ENCODE measurements at places on chromosomes 6 and 20. TPM values are rescaled to one million over a fixed set of nuclear protein-coding genes. Genes with fewer than 3 reads are reported as not detected.
A peak's percentile ranks its signal among the peaks of the same experiment; 100 is the strongest.

The MUC21 gene
- total RNA-seq, result not detected

The GPR31 gene
- not detected for total RNA-seq

The LTB gene
- total RNA-seq, result 1.2 TPM

DNA sequence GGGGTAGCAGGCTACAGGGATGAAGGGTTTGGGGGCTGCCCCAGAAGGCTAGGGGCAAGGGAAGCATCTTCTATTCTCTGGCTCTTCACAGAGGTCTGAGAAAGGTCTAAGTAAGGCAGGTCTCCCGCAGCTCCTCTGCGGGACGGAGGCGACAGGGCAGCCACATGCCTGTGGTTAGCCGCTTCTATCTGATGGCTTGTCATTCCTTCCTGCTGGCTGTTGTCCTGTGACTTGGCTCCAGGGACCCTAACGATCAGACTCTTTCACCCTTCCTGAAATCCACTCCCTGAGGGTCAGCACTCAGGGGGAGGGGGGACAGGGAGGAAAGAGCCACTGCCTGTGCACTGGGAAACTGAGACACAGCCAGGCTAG lies 673 bp downstream of the CST7 start:
- no peak for DNase-seq

- DNase-seq, result no peak
Observed at GRCh38 chr6:44036196-44036595, 91.1 kb downstream of the MRPL14 start.

DNA sequence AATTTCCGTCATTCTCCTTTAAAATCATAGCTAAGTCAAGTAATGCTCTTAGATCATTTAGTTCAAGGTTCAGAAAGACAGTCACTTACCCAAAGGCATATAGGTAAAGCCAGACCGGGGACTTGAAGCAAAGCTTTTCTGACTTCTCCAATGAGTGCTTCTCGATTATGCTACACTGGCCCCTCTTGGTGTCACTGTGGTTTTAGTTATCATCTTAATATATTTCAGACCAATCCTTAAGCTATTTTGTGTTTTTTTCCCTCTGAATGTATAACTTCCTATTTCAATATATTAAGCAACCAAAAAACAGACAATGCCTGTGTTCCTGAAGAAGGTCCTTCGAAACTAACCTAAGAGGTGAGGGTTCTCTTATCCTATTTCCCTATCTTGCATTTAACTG lies 3.9 kb downstream of the PRDM1 start:
- no peak for DNase-seq

DNA sequence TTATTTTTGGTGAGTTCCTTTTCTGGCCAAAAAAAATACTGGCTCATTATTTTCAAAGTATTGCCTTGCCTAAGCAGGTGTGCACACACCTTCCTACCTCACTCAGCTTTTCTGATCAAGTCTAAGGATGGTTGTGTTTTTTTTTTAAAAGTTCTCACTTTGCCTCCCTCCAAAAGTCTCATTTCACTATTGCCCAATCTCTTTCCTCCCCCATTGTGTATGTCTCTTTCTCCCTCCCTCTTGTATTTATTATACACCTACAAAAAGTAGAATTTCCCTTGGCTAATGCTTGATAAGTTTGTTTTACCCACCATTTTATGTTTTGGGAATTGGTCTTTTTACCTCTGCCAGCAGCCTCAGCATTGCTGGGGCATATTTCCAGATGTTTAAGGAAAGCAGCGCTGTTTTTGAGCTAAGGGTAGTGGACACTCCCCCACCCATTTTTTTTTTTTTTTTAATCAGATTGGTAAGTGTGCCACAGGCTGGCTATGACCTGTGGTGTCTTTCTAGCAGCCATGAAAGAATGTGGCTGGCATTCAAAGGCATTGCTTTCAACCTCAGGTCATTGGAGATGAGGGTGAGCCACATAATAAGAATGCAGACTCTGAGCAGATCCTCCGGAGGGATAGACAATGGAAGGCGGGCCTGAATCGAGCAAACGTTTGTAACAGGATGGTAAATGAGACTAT lies 668.6 kb downstream of the UTRN start:
- no peak for DNase-seq

- no peak for DNase-seq
Observed at GRCh38 chr20:37521061-37521771, at the start of gene NNAT. Gene NNAT (plus strand): TSS chr20:37521250. CDS start chr20:37521332, 82 bp downstream.

- peak; percentile 67 for DNase-seq
Observed at GRCh38 chr20:41692479-41693135, 74.4 kb upstream of the CHD6 start.

DNA sequence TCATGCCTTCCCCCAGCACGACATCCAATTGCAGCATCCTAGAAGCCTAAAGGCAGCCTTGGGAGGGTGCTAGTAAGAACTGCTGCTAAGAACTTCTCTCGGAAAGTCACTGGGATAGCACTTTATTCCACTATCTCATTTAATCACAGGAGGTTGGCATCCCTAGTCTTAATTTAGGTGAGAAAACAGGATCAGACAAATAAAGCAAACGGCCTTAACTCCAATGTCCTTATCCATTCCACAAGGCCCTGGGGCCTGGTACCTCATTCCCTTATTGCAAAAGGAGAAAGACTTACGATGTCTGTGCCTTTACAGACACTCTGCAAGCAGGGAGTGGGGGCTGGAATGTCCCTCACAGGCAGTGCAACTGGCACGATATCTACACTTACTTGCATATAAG lies 60.7 kb downstream of the BFSP1 start:
- DNase-seq, result no peak

GRCh38 chr6:56043076-56043475 lies 167.7 kb upstream of the BMP5 start:
- DNase-seq, result peak; percentile 33

GRCh38 chr6:3753228-3753835 lies 1.8 kb upstream of the PXDC1 start:
- peak; percentile 93 for DNase-seq

GRCh38 chr20:57756213-57756612 lies 46.4 kb upstream of the PMEPA1 start:
- DNase-seq, result no peak

DNA sequence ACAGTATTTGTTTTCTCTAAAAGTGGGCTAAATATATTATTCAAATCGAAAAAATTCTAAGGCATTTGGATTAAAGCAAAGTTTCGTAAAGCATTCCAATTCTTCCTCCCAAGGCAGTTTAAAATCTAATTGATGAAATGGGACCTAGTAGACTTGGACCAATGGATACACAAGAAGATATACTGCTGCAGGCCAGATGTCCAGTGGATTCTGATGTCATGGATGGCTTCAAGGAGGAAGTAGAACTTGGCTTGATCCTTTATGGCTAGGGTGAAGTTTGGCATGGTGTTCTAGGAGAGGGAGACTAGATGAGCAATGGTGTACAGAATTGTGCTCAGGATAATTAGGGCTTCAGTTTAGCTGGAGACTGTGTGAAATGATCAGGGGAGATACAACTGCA lies 559.5 kb upstream of the MMS22L start:
- no peak for DNase-seq

- DNase-seq, result no peak
Observed at GRCh38 chr20:43306837-43307236, 117.1 kb upstream of the PTPRT start.

- no peak for DNase-seq
Observed at GRCh38 chr6:169251822-169252504, 1.7 kb downstream of the THBS2 start.

- no peak for DNase-seq
Observed at GRCh38 chr6:131383421-131384411, 189.3 kb upstream of the ARG1 start.

DNA sequence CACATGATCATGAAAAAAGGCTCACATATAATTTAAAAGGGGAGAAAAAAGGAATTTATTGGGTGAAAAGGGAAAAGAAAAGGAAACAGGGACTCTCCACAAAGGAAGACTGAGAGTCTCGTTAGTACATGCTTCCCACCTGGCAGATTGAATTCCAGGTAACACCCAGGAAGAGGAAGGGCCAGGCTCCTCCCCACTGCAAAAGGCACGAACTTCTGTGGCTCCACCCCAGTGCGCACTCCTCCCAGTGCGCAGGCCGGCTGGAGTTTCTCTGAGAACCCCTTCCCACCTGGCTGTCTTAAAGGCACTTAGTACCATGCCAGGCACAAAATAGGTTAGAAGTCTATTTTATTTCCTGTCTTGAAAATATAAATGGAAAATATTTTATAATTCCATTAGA lies 129.8 kb downstream of the COL12A1 start:
- no peak for DNase-seq

- DNase-seq, result no peak
Observed at GRCh38 chr6:149846321-149846720, 17.8 kb downstream of the LRP11 start.

- DNase-seq, result no peak
Observed at GRCh38 chr20:31564284-31564683, 40.8 kb upstream of the ID1 start.

DNA sequence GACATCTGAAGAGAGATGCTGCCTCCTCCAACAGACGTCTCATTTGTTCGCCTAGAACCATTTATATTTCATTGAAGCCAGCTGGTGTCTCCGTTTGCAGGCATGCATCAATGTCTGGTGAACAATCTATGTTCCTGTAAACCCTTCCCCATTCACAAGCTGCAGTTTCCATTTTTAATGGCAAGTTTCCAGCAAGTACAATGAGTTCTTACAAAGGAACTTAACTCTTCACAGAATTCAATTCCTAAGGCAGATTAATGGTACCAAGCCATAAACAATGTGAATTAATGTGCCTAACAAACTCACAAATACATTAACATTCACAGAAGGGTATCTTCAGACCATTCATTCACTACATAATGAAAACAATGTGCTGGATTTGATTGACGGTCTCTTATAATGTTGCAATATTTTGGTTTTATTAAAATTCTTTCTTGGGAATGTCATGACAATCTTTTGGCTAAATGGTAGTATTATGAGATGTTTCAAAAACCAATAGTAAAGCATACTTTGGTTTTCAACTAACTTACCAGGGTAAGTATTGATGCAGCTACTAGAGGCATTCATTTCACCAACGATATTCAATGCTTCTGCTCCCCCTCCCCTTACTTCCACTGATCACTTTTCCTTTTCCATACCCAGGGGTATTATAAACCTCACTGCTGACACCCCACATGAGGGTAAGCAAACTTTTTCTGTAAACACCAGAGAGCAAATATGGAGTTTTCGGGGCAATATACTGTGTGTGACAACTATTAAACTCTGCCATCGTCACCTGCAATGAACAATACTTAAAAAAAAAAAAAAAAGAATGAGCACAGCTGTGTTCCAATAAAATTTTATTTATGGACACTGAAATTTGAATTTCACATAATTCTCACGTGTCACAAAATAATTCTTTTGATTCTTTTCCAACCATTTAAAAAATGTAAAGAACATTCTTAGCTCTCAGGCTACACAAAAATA lies 4.2 kb downstream of the AKIRIN2 start:
- peak; percentile 85 for DNase-seq
